ENCODE measurements at places on chromosomes 13 and 19. TPM values are rescaled to one million over a fixed set of nuclear protein-coding genes. Genes with fewer than 3 reads are reported as not detected.

DNA sequence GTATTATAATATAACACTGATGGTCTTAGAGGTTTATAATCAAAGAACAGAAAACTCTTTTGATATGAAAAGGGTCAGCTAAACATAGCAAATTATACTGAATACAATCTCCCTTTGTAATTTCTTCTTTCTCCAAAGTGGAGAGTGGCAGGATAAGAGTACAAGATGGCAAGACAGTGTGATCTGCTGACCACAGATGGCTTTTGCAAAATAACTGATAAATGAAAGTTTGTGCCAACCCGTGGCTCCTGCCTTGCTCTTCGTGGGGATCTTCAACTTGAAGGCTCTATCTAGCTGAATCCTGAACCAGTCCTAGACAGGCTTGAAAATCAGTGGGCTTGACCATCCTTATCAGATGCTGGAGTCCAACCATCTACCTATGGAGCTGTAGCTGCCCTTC, 185.7 kb downstream of the VWA8 start:
- no peak overlapping the region for H3K4me3 ChIP-seq
- H3K27me3 ChIP-seq, result no peaks in the 10 kb centered on the region
- DNase-seq, result no peak

KIR3DL1 gene
- total RNA-seq, result 0.36 TPM

- no peak for DNase-seq
- peak overlapping the region; percentile 51 for H3K27ac ChIP-seq
Observed at GRCh38 chr19:46481223-46481848, 10.0 kb upstream of the PNMA8A start.

DNA sequence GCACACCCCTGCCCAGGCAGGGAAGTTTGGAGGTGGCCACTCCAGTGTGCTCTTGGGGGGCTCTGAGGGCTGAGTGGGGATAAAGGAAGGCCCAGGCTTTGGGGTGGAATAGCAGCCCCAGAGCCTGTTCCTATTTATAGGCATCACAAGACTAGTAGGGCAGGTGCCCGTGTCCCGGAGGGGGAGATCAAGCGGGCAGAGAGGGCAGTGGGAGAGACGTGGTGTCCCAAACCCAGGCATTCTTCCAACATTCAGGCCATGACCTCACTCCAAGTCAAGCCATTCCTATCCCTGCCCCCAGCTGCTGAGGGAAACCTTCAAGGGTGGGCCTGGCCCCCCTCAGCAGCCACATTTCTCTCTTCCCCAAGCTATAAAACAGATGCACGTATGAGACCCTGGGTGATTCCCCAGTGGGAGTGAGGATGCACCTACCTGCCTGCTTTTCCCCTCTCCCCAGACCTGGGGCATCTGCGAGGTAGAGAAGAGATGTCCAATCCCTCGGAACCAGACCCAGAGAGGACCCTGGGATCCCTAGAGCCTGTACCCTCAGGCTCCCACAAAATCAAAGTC, 3.9 kb downstream of the WIZ start:
- peak overlapping the region; percentile 97 for H3K27ac ChIP-seq
- H3K4me3 ChIP-seq, result no peak overlapping the region
- no peaks in the 10 kb centered on the region for H3K27me3 ChIP-seq
- no peaks in the 10 kb centered on the region for H3K36me3 ChIP-seq

DNA sequence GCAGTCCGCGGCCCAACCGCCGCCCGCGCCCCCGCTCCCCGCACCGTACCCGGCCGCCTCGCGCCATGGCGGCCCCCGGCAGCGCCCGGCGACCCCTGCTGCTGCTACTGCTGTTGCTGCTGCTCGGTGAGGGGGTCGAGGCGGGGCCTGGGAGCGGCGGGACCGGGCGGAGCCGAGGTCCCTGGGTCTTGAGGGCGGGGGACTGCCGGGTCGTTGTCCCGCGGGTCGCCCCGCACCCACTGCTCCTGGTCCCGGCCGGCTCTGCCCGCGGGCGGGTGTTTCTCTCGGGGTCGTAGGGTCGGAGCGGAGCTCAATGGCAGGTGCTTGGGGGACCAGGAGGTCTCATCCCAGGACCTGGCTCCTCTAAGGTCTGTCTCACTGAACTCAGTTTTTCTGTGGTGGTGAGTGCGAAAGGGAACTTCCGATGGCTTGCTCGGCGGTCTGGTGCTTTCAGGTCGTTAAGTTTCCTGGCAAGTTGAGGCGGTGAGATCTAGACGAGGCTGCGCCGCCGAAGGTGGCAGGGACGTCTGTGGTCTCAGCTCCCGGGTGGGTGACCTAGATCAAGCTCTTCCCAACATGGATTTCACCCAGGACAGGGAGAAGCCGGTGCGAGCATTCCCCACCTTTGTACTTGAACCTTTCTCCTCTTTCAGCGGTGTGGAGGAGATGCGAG, 467 bp downstream of the LAMP1 start:
- H3K4me1 ChIP-seq, result peaks cover 35% of the 10 kb centered on the region
- H3K27me3 ChIP-seq, result no peaks in the 10 kb centered on the region
- DNase-seq, result no peak
- H3K4me3 ChIP-seq, result peak overlapping the region; percentile 88

C19orf85 gene
- not detected for total RNA-seq

GRCh38 chr13:27304099-27304498, 33.5 kb downstream of the RASL11A start:
- DNase-seq, result no peak
- no peak overlapping the region for H3K27ac ChIP-seq
- no peaks in the 10 kb centered on the region for H3K36me3 ChIP-seq
- H3K27me3 ChIP-seq, result no peaks in the 10 kb centered on the region
